DMS153 (cell line): ENCODE measurements at places on chromosomes 4 and X.

GRCh38 chr4:155403886-155404285 lies 27.1 kb upstream of the MAP9 start:
- DNase-seq = peak; percentile 60

DNA sequence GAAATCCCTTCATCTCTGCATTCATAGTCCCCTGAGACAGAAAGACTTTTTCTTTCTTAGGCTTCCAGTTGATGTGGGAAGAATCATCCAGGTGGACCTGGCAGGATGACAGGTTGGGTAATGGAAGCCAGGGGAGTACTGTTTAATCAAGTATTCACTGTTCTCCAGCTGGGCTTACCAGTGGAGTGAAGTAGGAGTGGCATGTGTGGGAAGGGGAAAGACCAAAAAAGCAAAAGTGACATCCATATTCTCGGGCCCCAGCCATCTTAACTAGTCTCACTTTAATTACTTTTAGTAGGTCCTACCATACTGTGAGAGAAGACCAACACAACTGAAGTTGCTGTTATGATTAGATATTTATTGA lies 18.5 kb downstream of the VSIG4 start:
- DNase-seq = no peak

DNA sequence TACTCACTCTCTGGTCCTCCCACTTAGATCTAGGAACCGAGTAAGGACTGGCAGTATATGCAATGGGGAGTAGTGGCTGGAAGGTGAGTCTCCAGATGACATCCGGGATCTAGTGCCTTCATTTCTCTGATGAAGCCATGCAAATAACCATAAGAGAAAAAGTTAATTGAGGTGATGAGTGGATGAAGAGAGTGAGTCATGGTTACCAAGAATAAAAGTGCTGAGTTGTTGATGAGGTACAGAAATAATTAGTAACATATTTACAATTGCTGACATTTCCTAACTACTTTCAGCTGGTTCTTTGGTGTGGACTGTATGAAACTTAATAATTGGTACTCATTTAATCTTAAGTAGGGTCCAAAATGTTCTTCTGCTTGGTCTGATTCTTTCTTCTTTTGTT lies 146.7 kb upstream of the PITX2 start:
- no peak for DNase-seq

DNA sequence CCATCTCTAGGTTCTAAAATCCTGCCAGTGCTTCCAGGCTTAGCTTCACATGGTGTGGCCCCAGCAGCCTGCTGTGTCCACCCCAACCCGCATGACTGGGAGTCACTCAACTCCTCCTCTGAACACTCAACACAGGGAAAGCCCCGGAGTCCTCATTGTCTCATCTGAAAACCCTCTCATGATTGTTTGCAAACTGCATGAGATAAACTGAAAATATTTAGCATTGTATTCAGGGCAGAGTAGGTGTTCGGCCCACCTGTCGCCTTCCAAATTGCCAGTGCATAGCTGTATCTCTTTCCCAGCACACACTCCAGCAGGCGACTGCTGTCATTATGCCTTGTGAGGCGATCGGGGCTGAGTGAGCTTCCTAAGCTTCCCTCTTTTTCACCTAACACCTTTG lies 76.7 kb upstream of the SORBS2 start:
- no peak for DNase-seq

- DNase-seq = no peak
Measured at GRCh38 chrX:155216940-155217440, 730 bp downstream of the VBP1 start.

DNA sequence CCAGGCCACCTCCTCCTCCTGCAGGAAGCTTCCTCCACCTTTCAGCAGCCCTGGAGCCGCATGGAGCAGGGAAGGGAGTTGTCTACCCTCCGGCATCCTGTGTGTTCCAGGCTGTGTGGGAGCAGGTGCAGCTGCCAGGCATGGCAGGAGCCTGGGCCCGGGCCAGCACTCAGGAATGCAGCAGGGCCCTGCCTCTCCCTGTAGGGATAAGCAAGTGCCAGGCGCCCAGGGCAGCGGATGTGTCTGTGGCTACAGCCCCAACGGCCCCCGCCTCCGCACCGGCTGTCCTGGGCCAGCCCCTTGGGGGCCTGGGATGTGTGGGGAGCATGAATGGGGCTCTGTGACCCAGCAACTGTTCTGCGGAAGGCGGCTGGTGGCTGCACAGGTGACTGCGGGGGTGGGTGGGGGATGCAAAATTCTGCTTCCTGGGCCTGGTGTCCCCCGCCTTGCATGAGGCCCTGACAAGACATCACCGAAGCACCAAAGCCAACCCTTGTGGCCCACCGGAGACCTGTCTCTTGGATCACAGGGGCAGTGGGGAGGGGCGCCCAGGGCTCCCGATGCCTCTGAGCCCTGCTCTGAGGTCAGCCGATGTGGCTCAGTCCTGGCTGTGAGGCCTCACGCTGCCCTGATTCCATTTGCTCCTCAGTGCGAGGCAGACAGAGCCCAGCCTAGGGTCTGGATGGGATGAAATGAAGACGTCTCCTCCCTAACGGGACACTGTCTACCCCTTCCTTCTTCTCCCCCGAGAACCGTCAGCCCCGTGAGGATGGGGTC lies 1.4 kb upstream of the DOK7 start:
- peak; percentile 17 for DNase-seq

- no peak for DNase-seq
Measured at GRCh38 chr4:8649631-8650361, 57.2 kb downstream of the CPZ start.

- DNase-seq = no peak
Measured at GRCh38 chr4:108398836-108399235, 221.5 kb upstream of the RPL34 start.

- DNase-seq = no peak
Measured at GRCh38 chrX:7294483-7294882, 146.5 kb upstream of the PUDP start.

DNA sequence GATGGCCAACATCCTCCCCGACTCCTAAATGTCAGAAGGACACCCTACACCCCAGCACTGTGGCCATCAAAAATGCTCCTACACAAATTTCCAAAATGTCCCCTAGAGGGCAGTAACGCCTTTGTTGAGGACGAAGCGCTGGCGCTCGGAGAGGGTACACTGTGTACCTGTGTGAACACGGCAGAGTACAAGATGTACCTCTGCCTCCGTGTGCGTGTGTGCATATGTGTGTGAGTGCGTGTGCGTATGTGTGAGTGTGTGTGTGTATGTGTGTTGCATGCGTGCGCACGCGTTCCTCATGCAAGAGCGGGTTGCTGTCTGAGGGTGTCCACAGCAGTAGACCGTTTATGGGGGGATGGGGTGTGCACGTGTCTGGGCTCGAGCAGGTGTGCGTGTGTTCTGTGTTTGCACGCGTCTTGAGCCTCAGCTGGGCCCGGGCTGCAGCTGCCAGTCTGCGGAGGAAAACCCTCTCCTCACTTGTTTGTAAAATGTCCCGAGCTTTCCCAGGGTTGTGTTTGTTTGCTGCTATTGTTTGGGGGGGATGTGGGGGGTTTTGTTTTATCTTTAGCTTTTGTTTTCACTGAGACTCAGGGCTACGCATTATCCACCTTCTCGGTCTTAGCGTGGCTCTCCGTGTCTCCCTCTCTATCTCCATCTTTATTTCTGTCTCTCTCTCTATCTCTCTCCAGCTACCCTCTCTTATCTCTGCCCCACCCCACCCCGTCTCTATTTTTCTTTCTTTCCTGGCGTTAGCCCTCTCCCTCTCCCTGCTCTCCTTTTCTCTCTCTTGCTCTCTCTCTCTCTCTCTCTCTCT lies 10.4 kb upstream of the TSPYL2 start:
- DNase-seq = peak; percentile 37

DNA sequence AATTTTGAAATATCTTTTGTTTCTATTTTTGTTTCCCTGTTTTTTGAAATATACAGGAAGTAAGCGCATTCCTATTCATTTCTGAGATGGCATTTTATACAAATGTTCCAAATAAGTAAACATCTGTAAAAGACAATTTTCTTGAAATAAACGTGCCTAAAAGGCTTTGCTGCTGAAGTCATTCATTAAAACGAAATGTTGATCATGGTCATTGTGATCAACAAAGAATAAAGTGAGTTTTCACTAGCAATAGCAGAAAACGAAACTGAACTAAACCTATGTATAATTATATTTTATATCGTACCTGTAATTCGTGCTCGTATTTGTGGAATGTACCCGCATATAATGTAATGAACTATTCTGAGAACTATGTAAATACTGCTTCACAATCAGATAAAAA lies 221.2 kb downstream of the MGST2 start:
- DNase-seq = no peak

GRCh38 chr4:140372751-140373327 lies 607 bp upstream of the SCOC start:
- DNase-seq = no peak

DNA sequence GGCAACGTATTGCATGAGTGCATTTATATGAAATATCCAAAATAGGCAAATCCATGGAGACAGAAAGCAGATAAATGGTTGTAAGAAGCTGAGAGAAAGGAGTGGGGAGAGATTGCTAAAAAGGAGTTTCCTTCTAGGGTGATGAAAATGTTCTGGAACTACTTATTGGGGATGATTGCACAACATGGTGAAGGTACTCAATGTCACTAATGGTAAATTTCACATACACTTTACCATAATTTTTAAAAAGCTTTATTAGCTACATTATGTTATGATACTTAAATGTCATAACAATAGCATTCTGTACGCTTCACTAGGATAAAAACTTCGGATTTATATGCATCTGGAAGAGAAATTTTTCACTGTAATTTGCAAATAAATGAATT lies 56.7 kb upstream of the WDR19 start:
- no peak for DNase-seq

GRCh38 chr4:27662426-27662825 lies 801.8 kb downstream of the STIM2 start:
- no peak for DNase-seq

- no peak for DNase-seq
Measured at GRCh38 chr4:126582737-126583136, 1050.0 kb upstream of the INTU start.

DNA sequence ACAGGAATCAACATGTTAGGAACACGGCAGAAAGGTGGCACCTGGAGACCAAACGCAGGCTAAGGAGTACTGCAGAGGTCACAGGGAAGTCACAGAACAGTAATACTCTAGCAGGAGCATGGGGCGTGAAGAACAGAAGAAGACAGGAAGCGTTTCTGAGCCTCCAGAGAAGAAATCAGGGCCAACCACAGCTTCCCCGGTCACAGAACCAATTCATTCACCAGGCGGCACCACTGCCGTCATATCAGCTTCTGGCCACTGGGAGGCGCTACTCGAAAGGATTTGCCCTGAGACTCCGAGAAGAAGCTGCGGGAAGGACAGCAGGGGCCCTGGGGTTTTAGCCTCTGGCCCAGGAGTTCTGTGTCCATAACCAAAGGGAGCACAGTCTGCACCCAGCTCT lies 78.0 kb upstream of the DRD5 start:
- DNase-seq = peak; percentile 39

DNA sequence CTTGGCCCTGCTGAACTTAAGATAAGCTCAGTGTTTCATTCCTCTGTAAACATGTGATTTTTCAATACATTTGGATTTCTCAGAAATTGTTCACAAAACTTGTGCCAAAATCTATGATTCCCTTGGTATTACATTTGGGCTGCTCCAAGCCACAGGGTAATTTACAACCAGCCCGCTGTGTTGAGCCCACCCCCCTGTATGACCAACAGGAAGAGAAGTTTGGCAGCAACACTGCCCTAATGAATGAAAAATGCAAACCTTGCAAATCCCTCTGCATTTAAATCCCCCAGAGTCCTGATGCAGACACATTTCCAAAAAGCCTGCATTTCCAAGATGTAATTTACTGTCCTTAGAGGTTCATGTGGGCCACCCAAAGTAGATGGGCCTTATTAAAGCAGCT lies 34.1 kb upstream of the GAB1 start:
- no peak for DNase-seq

- no peak for DNase-seq
Measured at GRCh38 chrX:23784470-23785331, 1.7 kb downstream of the SAT1 start.

DNA sequence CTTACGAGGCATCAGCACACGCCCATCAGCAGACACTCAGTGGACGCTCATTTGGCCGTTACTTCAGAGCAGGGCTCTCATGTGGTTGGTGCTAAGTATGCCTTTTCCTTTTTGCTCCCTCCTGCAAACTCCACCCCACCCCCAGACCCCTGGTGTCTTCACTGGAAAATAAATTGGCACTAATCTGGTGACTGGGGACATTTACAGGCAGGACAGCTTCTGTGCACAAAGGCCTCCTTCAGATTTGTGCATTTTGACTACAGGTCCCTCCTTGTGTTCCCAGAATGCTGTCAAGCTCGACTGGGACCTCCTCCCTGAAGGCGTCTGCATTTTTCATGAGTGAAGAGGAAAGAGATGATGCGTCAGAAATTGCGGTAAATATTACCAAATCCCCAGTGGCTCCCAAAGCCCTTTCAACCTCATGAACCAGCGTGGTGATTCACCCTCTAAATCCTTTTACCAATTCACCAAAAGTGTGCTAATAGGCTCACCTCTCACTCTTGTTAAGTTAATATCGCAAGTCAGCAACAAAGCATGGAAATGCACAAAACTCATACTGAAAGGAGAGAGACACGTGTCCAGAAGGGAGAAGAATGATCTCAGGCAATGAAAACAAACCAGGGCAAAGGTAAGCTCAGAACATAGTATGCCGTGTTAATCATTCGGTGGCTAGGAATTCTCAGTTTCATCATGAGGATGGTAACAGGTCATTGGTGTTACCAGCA lies 119.0 kb downstream of the NKX6-1 start:
- DNase-seq = no peak

DNA sequence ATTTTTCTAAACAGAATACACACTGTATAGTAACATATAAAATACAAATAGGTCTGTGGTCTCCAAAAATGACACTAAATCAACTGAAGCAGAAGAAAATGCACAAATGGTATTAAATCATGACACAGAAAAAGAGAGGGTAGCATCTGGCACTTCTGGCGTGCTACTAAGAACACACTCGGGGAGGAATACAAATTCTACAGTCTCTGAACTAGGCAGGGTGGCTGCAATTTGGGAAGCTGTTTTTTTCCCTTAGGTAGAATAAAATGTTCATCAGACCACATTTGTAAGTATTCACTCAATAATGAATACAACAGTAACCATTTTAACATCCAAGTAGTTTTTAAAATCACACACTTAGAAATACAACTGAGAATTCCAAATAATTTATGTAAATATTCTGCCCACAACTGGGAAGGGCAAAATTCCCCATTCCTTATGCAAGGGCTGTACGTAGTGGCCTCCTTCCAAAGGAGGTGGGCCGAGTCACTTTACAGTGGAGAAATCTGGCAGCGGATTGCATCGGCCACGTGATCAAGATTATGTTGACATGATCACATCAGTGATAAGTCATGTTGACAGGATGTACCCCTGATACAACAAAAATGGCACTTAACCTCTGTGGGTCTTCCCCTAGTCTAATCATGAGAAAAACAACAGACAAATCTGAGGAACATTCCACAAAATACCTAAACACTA lies 101.1 kb downstream of the TSPAN5 start:
- no peak for DNase-seq

DNA sequence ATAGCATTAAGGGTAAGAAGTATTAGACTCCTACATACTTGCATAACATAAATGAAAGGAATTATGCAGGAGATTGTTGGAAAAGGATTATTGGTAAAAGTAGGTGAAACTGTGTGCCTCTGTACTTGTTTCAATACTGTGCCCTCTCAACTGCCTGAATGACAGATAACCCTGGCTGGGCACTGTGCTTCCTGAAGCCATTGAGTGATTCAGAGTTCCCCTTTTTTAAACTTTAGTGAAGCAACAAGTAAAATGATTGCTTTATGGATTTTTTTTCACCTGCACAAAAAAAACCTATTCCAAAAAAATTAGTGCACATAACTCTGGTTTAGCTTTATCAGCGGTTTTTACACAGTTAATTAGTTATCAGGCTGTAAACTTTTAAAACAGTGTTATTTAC lies 204.8 kb downstream of the TRAM1L1 start:
- no peak for DNase-seq

- no peak for DNase-seq
Measured at GRCh38 chr4:131309628-131310027, 1839.5 kb upstream of the PCDH10 start.
